ENCODE measurements at places on chromosomes 12 and 14.
A peak's percentile ranks its signal among the peaks of the same experiment; 100 is the strongest.

- no peak for DNase-seq
Observed at GRCh38 chr12:127459687-127460086, 807.3 kb upstream of the TMEM132C start.

GRCh38 chr12:48067250-48067938, 38.5 kb downstream of the SENP1 start:
- no peak for DNase-seq

- no peak for DNase-seq
Observed at GRCh38 chr12:52308806-52309425, 12.3 kb downstream of the KRT83 start.

- no peak for DNase-seq
Observed at GRCh38 chr14:64708148-64709004, 4.2 kb downstream of the PLEKHG3 start.

GRCh38 chr14:57461777-57462320, 31.8 kb downstream of the CCDC198 start:
- no peak for DNase-seq

GRCh38 chr12:105212438-105212837, 23.5 kb downstream of the APPL2 start:
- no peak for DNase-seq

GRCh38 chr14:102629011-102629444, 36.6 kb downstream of the RCOR1 start:
- no peak for DNase-seq

DNA sequence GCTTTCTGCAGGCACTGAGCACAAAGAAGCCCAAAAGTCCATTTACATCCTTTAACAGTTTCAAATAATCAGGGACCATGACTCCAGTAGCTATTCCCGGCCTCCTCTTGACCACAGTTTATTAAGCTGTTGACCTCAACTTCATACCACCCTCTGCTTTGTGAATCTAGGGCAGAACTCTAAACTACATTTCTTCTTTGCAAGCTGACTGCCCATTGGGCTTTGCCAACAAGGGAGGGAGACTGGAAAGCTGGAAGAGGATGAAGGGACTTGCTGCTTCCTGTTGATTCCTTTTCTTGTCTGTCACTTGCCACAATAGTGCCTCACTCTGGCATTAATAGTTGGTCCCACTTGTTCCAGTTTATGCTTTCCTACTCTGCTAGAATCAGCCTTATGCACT, 2.7 kb downstream of the CGRRF1 start:
- DNase-seq: no peak

DNA sequence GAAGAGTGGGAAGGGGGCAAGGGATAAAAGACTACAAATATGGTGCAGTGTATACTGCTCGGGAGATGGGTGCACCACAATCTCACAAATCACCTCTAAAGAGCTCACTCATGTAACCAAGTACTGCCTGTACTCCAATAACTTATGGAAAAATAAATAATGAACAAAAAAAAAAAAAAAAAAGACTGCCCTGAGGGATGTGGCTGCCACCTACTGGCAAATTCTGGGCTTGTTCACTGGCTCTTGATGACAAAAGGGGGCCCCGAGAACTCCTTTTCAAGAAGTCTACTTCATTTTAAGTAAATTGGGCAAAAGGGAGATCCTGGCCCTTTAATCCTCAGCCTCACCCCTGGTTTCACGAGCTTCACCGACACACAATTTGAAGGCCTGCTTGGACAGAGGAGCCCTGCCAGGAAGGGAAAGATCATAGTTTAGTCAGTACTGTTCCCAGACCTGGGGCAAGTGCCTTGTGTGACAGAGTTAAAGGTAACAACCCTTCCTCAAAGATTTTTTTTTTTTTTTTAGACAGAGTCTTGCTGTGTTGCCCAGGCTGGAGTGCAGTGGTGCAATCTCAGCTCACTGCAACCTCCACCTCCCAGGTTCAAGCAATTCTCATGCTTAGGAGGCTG, 26.1 kb upstream of the STAC3 start:
- DNase-seq: no peak

DNA sequence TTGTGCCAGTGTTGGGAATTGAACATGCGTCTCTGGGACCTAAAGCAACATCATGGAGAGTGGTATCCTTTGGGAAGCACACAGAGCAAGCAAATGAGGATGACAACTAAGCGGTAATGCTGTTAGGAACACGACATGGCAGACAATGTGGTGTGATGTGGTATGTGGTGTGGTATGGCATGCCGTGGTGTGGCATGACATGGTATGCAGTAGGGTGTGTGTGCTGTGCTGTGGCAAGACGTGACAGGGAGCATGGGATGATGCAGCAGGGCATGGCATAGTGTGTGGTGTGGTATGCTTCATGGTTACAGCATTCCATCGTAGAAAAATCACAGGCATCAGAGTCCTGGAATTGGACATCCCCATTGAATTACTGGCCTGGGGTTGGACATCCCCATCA, 108.7 kb downstream of the RTN1 start:
- no peak for DNase-seq

- no peak for DNase-seq
Observed at GRCh38 chr12:124861898-124862676, 1.6 kb downstream of the SCARB1 start.

DNA sequence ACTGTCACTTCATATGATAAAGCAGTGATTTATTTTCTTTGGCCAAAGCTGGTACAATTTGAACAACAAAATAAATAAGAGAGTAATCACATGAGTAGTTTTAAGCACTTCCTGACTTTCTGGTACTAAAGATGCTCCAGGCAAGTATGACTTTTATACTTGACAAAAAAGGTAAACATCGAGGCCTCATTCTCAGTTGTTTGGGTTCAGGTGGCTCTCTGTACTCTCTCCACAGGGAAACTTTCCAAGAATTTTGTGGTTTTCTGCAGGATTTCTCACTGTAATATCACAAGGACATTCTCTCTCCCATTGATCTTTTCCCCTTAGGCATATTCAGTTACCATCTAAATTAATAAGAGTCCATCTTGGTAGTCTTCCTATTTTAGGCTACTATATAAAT, 26.6 kb upstream of the KCNC2 start:
- no peak for DNase-seq

GRCh38 chr12:82329508-82329907, 28.7 kb downstream of the CCDC59 start:
- DNase-seq: no peak

DNA sequence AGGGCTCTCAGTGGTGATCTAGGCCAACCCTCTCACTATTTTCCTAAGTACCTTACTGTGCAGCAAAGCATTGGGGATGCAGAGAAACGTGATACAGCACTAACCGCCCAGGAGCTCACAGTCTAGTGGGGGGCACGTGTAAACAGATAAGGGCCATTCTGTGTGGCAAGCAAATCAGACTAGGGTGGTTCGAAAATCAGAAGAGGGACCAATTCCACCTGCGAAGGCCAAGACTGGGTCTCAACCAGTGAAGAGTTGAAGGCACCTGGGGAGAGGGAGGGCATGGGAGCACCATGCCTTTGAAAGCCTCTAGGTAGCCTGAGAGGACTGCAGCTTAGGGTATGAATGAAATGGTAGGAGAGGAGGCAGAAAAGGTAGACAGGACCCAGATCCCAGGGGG, 2.2 kb downstream of the PITPNM2 start:
- no peak for DNase-seq

- no peak for DNase-seq
Observed at GRCh38 chr14:57797160-57797559, 68.7 kb downstream of the SLC35F4 start.

DNA sequence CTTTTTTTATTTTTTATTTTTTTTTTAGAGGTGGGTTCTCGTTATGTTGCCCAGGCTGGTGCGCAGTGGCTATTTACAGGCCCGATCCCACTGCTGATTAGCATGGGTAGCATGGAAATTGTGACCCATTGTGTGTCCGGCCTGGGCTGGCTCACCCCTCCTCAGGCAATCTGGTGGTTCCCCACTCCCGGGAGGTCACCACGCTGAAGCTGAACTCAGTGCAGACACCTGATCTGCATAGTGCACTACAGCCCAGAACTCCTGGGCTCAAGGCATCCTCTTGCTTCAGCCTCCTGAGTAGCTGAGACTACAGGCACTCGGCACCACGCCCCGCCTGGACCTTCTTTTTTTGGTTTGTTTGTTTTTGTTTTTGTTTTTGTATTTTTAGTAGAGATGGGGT, 5.5 kb upstream of the CD4 start:
- DNase-seq: no peak

DNA sequence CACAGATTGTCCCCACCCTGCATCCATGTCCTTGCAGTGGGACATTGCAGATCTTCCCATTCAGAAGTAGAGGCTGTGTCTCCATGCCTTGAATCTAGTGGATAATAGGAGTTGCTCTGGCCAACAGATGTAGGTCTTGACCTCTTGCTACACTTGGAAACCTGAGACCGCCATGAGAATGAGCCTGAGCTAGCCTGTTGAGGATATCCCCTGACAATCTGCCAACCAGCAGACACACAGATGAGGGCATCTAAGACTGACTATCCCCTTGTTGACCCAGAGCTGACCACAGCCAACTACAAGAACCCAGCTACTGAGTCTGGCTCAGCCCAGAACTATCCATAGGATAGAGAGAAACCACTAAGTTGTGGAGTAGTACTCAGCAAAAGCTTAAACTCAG, 161.1 kb upstream of the NOS1 start:
- DNase-seq: no peak

DNA sequence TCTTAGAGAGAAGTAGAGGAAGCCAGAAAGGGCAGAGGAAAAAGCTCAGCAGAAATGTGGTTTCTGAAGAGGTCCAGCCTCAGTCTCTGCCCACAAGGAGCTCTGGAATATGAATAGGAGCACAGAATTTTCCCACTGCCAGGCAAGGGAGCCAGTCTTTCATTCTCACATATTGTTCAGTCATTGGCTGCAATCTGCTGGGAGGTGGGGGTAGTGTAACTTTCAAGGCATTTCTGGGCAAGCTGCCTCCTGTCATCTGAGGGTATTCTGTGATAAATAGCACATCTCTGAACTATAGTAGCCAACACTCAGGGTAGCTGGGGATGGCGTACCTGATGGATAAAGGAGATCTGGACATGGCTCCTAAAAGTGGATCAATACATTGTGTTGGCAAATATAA, 127.2 kb downstream of the LRRK2 start:
- DNase-seq: no peak

DNA sequence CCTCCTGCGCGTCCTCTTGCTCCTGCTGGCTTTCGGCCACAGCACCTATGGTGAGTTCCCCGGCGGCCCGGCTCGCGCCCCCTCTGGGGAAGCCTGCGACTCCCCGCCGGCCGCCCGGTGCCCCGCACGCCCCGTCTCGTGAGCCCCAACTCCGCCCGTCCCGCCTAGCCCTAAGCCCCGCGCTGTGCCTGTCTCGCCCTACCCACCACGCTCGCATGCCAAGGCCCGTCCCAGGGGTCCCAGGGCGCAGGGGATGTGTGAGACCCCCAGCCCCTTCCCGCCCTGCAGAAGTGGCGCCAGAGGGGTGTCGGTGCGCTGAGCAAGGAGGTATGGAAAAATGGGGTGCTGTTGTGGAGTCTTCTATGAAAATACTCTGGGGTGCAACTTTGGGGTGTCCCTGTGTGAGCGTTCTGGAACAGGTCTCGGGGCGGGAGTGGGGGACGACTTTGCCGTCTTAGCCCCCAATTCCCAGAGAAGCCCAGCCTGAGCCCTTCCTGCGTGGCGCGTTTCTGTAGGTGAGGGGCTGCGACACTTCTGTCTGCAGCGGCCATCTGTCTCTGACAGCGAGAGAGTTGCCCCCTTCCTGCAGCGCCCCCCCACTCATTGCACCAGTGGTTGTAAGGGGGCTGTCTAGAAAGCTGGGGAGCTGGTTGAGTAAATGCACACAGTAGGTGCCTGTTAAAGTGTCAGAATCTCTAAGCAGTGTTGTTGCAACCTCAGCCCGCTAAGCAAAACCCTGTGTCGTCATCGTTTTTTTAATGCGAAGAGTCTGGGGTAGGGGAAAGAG, 587 bp downstream of the DLK1 start:
- no peak for DNase-seq

DNA sequence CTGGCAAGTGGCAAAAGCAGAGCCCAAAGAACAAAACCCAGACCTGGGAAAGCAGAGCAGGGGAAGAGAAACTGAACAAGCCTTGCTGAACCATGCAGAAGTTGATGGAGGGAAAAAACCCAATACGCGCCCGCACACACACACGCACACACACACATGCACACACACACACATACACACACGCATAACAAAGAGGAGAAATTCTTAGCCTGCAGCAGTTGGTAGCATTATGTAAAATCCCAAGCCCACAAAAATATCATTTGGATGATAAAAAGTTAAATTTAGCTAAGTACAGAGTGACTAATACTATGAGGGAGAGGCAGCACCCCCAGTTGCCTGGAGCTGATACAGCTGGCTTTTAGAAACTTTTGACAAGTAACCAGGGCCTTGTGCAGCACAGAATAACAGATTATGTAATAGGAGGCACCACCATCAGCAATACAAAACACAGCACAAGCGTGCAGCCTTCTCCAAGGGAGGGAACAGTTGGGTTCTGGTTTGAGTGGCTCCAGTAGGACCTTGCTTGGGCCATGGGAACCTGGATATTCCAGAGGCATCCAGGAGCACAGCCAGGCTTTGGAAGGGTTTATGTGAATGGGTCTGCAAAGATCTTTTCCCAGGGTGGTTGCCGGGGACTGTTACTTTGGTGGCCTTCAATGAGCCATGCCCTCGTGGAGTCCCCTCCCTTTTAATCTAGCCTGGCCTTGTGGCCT, 35.3 kb downstream of the PITPNM2 start:
- no peak for DNase-seq

DNA sequence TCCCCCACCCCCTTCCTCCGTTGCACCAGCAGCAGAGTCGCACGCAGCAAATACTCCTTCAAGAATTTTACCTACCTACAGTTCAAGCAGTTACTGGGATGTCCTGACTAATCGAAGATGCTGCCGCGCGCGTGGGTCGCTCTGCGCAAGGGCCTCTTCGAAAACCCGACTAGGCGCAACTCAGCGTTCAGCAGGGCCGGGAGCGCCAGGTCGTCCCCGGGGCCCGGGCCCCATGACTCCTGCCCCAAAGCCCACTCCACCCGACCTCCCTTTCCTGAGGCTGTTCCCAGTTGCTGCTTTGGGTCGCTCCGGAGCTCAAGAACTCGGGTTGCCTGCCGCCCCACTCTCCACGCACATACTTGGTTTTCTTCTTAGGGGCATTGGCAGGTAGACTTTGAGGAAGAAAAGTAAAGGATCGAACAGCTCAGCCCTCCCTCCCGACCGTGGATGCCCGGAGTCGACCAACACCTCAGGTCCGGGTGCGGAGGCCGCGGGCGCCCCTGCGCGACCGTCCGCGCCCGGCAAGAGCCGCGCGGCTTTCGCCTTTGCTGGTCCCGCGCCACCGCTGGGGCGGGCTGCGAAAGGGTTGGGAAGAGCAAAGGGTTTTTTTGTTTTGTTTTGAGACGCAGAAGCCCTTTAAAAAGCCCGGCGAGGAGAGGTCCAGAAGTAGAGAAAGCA, 1.9 kb downstream of the BMP4 start:
- DNase-seq: no peak

DNA sequence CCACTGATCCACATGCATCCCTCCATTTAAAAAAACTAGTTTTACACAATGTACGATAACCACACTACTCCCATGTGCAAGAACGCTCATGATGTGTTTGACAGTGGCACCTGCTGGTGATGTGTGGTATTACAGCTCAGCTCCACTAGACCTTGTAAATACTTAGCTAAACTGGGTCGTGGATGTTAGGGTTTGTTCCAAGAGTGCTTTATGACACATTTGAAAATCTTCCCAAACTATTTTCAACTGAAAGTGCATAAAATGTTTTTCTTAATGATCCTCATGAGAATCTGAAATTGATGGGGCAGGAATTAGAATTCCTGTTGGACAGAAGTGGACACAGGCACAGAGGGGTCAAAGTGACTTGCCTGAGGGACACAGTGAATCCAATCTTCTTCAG, 99.2 kb downstream of the SCARB1 start:
- peak; percentile 70 for DNase-seq
